M059J (cell line): ENCODE measurements at places on chromosomes 6 and 20. TPM values are rescaled to one million over a fixed set of nuclear protein-coding genes. Genes with fewer than 3 reads are reported as not detected.

PDE7B gene
- total RNA-seq: 3.5 and 3.6 TPM in 2 replicates

L3MBTL3 gene
- total RNA-seq: 6.5 and 9.4 TPM in 2 replicates

PAX1 gene
- not detected in 2 replicates for total RNA-seq

IMPG1 gene
- not detected in 2 replicates for total RNA-seq
